ENCODE measurements at places on chromosomes 16 and 17.

- H3K27me3 ChIP-seq = no peaks in the 10 kb centered on the region
- peak; percentile 68 for DNase-seq
- no peak overlapping the region for H3K27ac ChIP-seq
- no peak overlapping the region for H3K4me3 ChIP-seq
Observed at GRCh38 chr16:72099377-72099818, 5.8 kb downstream of the DHX38 start.

GRCh38 chr16:1828645-1829410, 1.8 kb downstream of the FAHD1 start:
- no peaks in the 10 kb centered on the region for H3K36me3 ChIP-seq
- peak overlapping the region; percentile 62 for H3K27ac ChIP-seq
- no peaks in the 10 kb centered on the region for H3K27me3 ChIP-seq
- H3K4me3 ChIP-seq = peak overlapping the region; percentile 94
- peaks cover 35% of the 10 kb centered on the region for H3K4me1 ChIP-seq
- no peak for DNase-seq

DNA sequence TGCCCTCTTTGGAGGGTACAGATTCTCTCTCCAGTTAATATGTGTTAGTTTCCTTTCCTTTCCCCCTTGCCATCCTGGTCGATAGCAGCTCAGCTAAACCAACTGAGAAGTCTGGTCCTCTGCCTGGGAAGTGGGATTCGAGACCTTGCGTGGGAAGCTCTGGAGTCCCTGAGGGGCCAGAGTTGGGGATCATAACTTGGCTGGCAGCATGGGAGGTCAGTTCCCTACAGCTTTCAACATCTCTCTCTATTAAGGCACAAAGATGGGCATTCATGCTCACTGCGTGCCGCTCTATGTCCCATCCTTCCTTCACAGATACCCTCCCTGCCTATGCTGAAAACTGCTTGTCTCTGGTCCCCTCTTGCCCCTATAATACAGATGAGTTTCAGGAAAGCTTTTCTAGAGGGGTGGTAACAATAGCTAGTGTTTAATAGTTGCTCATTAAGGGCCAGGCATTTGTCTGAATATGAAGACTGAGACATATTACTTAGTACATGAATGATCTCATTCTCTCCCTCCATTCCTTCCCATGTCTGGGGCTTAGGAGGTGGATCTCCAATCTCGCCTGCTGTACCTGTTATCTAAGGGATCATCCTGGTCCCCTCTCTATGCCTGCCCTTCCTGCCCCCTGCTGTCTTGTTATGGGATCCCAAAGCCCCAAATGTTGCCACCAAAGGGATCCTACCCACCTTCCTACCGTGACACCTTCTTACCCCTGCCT, 10.8 kb downstream of the THRA start:
- no peaks in the 10 kb centered on the region for H3K36me3 ChIP-seq
- no peak overlapping the region for H3K4me3 ChIP-seq
- peak overlapping the region; percentile 44 for H3K27ac ChIP-seq
- no peaks in the 10 kb centered on the region for H3K27me3 ChIP-seq
- no peak for DNase-seq

- no peak overlapping the region for H3K27ac ChIP-seq
- peaks cover 21% of the 10 kb centered on the region for H3K4me1 ChIP-seq
- H3K27me3 ChIP-seq = peaks cover 6% of the 10 kb centered on the region
- H3K4me3 ChIP-seq = no peak overlapping the region
- no peak for DNase-seq
Observed at GRCh38 chr17:65745241-65745640, 183.8 kb upstream of the AXIN2 start.

DNA sequence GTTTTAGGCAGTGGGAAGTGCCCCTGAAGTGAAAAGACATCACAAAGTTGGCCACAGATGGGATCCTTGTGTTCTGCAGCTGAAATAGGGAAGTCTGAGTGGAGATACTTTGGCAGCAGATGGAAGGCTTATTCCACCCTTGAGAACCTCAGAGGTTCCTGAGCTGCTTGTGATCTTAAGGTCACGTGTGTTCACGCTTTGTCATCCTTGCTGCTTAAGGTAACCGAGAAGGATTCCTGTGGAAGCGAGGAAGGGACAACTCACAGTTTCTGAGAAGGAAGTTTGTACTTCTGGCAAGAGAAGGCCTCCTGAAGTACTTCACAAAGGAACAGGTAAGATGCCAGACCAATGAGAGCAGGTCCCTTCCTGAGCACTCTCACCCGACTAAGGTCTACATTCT, 12.2 kb downstream of the ADAP2 start:
- no peak for DNase-seq
- no peak overlapping the region for H3K27ac ChIP-seq
- no peak overlapping the region for H3K4me3 ChIP-seq
- no peaks in the 10 kb centered on the region for H3K27me3 ChIP-seq

- peaks cover 19% of the 10 kb centered on the region for H3K4me1 ChIP-seq
- H3K27ac ChIP-seq = no peak overlapping the region
- H3K27me3 ChIP-seq = peaks cover 7% of the 10 kb centered on the region
- H3K36me3 ChIP-seq = no peaks in the 10 kb centered on the region
Observed at GRCh38 chr16:67184453-67184994, 761 bp upstream of the MATCAP1 start.

GRCh38 chr17:4177806-4178205, 34.8 kb downstream of the CYB5D2 start:
- no peaks in the 10 kb centered on the region for H3K27me3 ChIP-seq
- H3K4me1 ChIP-seq = peaks cover 54% of the 10 kb centered on the region
- H3K27ac ChIP-seq = peak overlapping the region; percentile 78
- peaks cover 69% of the 10 kb centered on the region for H3K36me3 ChIP-seq
- H3K4me3 ChIP-seq = no peak overlapping the region
